ENCODE measurements at places on chromosomes 6 and 20.

DNA sequence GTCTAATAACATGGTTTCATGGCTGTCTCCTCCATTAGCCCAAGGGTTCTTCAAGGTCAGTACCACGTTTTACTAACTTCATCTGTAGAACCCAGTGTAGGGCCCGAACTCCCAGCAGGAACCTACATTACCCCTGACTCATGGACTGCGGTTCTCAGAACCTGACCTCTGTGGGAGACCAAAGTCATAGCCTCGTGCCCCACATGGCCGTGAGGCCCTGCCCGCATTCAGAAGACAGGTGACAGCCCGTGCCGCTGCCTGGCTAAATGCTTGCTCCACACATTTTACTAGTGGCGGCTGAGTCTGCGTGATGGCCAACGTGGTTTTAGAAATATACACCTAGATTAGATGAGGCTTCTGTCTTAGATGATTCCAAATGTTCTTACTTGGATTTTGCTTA, 94.9 kb downstream of the CDH4 start:
- no peak for DNase-seq

DNA sequence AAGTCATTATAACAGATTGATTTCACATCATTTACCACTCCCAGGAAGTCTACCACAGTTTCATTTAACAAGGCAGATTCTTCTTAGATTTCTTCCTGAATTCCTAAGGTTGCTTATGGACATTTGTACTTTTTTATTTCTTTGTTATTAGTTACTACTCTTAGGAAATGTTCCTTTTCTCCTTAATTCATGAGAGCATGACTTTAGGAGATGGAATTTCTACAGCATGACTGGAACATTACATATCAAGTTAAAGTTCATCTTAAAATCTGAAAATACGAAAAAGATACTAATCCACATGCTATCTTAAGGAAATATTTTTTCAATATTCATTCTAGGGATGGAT, 22.3 kb downstream of the CNKSR3 start:
- DNase-seq, result no peak

DNA sequence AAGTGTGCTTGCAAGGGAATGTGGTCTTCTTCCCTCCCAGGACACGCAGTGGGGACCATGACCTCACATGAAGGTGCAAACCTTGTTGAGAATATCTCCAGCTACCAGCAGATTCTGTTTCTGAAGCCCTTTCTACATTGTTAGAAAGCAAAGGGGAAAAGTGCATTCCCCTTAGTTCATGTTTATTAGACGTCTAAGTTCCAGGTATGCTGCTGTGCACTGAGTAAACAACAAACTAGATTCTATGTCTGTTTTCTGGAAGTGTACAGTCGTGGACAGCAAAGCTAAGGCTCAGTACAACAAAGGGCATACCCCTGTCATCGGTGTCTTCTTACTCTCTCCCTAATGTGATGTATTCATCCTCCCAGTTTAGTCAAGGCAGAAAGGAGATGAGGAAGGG, 178.5 kb downstream of the KIF16B start:
- no peak for DNase-seq

GRCh38 chr6:53189554-53189953, 40.9 kb upstream of the GCM1 start:
- no peak for DNase-seq

- DNase-seq, result no peak
Measured at GRCh38 chr6:52049252-52050050, 38.0 kb downstream of the PKHD1 start.
